Upper lobe of left lung (tissue), 6 donors: ENCODE measurements at places on chromosomes 1 and 21. TPM values are rescaled to one million over a fixed set of nuclear protein-coding genes. Genes with fewer than 3 reads are reported as not detected.

DNA sequence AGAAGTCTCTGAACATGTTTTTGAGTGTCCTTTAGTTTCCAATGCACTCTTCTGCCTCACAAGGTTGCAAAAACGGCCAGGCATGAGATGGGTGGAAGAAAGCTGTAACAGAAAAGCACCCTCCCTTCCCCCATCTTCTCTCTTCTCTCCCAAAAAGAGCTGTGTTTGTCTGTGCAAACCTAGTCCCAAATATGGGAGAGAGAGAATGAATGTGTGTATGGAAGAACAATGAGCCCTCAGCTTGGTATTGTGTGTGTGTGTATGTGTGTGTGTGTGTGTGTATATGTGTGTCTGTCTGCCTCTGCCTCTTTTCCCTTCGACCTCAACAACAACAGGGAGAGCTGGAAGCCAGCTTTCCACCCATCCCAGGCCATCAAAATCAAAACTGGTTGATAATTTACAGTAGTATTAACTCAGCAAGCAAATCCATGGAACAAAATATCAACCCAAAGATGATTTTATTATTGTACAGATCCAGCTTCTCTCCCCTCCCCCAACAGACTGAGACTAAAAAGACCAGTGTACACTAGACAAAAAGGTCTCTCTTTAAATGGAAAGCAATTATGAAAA, 1.8 kb downstream of the RERE start:
- H3K27ac ChIP-seq: peak overlapping the region; percentile 92
- no peaks in the 10 kb centered on the region for H3K27me3 ChIP-seq
- H3K36me3 ChIP-seq: no peaks in the 10 kb centered on the region
- H3K4me3 ChIP-seq: peak overlapping the region; percentile 80
- DNase-seq: no peak
- H3K4me1 ChIP-seq: peaks cover 60% of the 10 kb centered on the region

DNA sequence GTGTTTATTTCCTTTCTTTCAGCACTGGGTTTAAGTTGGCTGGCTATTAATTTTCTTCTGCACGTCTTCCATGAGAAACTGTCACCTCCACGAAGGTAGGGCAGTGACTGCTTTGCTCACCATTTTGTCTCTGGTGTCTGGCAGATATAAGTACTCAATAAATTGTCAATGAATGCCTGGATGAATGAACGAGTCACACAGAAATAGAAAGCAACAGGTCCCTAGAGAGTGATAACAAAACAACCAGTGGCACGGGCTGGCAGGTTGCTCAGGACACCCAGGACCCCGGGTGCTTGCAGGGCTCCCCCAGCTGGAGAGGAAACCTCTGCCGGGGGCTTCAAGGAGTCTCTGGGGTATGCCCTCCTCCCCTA, 3.2 kb upstream of the MYOC start:
- no peak overlapping the region for H3K4me3 ChIP-seq
- DNase-seq: no peak
- no peaks in the 10 kb centered on the region for H3K36me3 ChIP-seq
- no peaks in the 10 kb centered on the region for H3K27me3 ChIP-seq
- H3K4me1 ChIP-seq: peaks cover 13% of the 10 kb centered on the region
- peak overlapping the region; percentile 34 for H3K27ac ChIP-seq

Gene PLPPR4
- total RNA-seq: 1.3 TPM

DNA sequence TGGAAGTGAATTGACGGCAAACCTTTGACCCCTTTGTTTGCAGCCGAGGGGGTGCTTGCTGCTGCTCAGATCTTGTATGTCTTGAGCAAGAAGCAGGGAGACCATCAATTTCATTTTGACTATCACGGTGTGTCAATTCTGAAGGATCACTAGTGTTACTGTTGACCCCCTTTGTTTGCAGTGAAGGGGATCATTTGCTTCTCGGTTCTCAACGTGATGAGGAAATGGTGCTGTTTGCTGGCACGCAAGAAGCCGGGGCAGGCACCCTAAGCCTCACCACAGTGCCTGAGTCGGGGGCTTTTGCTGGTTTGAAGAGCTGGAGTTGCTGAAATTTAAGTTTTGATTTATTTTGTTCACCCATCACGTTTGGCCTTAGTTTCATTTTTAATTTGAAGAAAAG, 7.5 kb downstream of the RBM15 start:
- peaks cover 44% of the 10 kb centered on the region for H3K36me3 ChIP-seq
- H3K4me1 ChIP-seq: peaks cover 59% of the 10 kb centered on the region
- no peaks in the 10 kb centered on the region for H3K27me3 ChIP-seq
- H3K27ac ChIP-seq: no peak overlapping the region
- H3K4me3 ChIP-seq: no peak overlapping the region

- no peaks in the 10 kb centered on the region for H3K27me3 ChIP-seq
- no peaks in the 10 kb centered on the region for H3K4me1 ChIP-seq
- no peak overlapping the region for H3K4me3 ChIP-seq
Observed at GRCh38 chr1:209367061-209367772, 216.3 kb upstream of the CAMK1G start.

Gene LAPTM5
- 148 TPM for total RNA-seq

- H3K4me1 ChIP-seq: peaks cover 35% of the 10 kb centered on the region
- no peaks in the 10 kb centered on the region for H3K36me3 ChIP-seq
- H3K27ac ChIP-seq: no peak overlapping the region
- H3K27me3 ChIP-seq: no peaks in the 10 kb centered on the region
- H3K4me3 ChIP-seq: no peak overlapping the region
Observed at GRCh38 chr21:34132926-34133325, 59.5 kb downstream of the MRPS6 start.

Gene SELP
- 4.0 TPM for total RNA-seq

Gene PRR9
- not detected for total RNA-seq

Gene LORICRIN
- not detected for total RNA-seq
